ENCODE measurements at places on chromosomes 2 and 18. TPM values are rescaled to one million over a fixed set of nuclear protein-coding genes. Genes with fewer than 3 reads are reported as not detected.

The NOL4 gene
- not detected for total RNA-seq

The GALNT13 gene
- 4.2 TPM for total RNA-seq

The ZNF385B gene
- not detected for total RNA-seq

The MFSD2B gene
- total RNA-seq, result not detected

The CTLA4 gene
- total RNA-seq, result not detected

The KCNF1 gene
- 0.36 TPM for total RNA-seq

The CLIP4 gene
- 49.9 TPM for total RNA-seq

The PROM2 gene
- total RNA-seq, result under 0.01 TPM

The BBS5 gene
- total RNA-seq, result 6.3 TPM

The DUSP19 gene
- total RNA-seq, result 2.4 TPM

The POMC gene
- total RNA-seq, result 0.29 TPM

The SULT6B1 gene
- not detected for total RNA-seq

The FSHR gene
- not detected for total RNA-seq

The MOB4 gene
- total RNA-seq, result 41.6 TPM

The REG3G gene
- total RNA-seq, result not detected

The UCN gene
- total RNA-seq, result 0.13 TPM

The RGPD4 gene
- total RNA-seq, result not detected

The ZEB2 gene
- 53.2 TPM for total RNA-seq

The NPHP1 gene
- 6.1 TPM for total RNA-seq

The SANBR gene
- 29.8 TPM for total RNA-seq

The ST8SIA5 gene
- 0.13 TPM for total RNA-seq

The PDIA6 gene
- total RNA-seq, result 469 TPM

The RNF125 gene
- total RNA-seq, result 1.6 TPM

The C2orf15 gene
- total RNA-seq, result not detected

The CYRIA gene
- 47.6 TPM for total RNA-seq

The C2orf92 gene
- total RNA-seq, result 3.5 TPM

The SCYGR4 gene
- not detected for total RNA-seq

The POTEJ gene
- total RNA-seq, result not detected

The ACVR1C gene
- under 0.01 TPM for total RNA-seq

The GAL3ST2 gene
- total RNA-seq, result not detected

The GCKR gene
- total RNA-seq, result 9.6 TPM

The RNU2-63P gene
- under 0.01 TPM for total RNA-seq

The DCC gene
- total RNA-seq, result not detected

The CHRND gene
- total RNA-seq, result not detected

The AP1S3 gene
- 3.7 TPM for total RNA-seq

The B4GALT6 gene
- 23.7 TPM for total RNA-seq
